Activated CD4-positive, alpha-beta memory T cell treated with anti-CD3 and anti-CD28 coated beads, Interleukin-2, amount 10 ng/mL, durations not matched to agents 7 days and 5 days (primary cell): ENCODE measurements at places on chromosomes 5 and 9. TPM values are rescaled to one million over a fixed set of nuclear protein-coding genes. Genes with fewer than 3 reads are reported as not detected.

Gene SPATA31A3
- total RNA-seq = not detected

Gene TYRP1
- total RNA-seq = not detected

Gene IRX4
- not detected for total RNA-seq

DNA sequence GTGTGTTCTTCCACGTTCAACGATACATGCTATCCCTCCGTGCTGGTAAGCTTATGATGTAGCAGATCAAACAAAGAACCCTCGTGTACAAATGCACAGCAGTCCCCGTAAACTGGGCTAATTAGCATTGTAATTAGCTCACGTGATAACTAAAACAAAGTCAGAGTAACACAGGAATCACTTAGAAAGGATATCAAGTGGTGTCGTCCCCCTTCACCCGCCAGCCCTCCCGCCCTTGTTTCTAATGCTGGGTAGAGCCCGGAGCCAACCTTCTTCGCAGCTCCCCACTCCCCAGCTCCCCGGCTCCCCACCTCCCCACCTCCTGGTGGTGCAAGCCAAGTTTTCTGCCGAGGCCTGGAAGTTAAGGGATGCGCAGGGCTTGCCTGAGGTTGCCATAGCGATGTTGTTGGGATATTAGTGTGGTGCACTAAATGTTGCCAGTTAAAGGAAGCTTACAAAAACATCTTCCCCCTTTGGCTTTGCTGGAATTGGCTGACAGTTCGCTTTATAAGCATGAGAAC, 357.9 kb upstream of the CCNH start:
- H3K27ac ChIP-seq = no peak overlapping the region
- no peaks in the 10 kb centered on the region for H3K4me1 ChIP-seq
- no peak overlapping the region for H3K4me3 ChIP-seq
- H3K27me3 ChIP-seq = peaks cover 11% of the 10 kb centered on the region

DNA sequence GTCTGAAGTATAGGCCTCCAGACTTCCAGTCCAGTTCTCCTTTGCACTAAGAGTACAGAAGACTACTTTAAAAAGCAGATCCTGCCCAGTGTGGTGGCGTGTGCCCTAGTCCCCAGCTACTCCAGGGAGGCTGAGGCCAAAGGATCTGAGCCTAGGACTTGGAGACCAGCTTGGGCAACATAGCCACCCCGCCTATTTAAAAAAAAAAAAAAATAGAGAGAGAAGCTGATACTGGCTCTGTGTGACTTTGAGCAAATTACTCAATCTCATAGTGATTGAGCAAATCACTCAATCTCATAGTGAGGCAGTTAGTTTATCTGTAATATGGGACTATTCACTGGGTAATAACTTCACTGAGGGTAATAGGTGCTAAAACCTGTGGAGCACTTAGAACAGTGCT, 43.6 kb upstream of the KDM4C start:
- no peak for DNase-seq
- H3K36me3 ChIP-seq = peaks cover 5% of the 10 kb centered on the region
- H3K4me3 ChIP-seq = no peak overlapping the region

DNA sequence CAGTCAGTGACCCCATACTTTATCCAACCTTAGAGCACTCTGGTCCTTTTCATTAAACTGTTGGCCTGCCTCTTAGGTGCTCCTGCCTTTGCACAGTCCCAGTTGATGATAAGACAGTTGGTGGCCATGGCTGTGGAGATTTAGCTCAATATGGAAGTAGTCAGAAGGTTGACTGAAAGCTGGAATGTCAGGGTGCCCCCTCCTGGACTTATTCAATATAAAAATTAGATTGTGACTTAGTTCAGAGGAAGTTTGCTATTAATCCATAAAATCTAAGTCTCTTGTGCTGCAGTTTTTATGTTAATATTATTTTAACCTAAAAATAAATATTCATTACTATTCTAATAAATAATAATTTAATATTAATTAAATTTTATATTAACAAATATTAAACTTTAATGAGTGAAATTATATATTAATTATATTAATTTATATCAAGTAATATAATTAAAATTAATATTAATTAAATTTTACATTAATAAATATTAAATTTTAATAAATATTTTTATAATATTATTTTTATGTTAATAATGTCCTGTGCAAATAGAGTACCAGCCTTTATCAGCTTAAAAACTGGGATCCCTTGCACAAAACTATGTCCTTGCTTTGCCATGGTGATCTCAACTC, 77.7 kb upstream of the ADAMTSL1 start:
- no peak overlapping the region for H3K27ac ChIP-seq
- DNase-seq = no peak
- H3K36me3 ChIP-seq = no peaks in the 10 kb centered on the region
- H3K4me3 ChIP-seq = no peak overlapping the region
- no peaks in the 10 kb centered on the region for H3K4me1 ChIP-seq
- H3K27me3 ChIP-seq = no peaks in the 10 kb centered on the region

DNA sequence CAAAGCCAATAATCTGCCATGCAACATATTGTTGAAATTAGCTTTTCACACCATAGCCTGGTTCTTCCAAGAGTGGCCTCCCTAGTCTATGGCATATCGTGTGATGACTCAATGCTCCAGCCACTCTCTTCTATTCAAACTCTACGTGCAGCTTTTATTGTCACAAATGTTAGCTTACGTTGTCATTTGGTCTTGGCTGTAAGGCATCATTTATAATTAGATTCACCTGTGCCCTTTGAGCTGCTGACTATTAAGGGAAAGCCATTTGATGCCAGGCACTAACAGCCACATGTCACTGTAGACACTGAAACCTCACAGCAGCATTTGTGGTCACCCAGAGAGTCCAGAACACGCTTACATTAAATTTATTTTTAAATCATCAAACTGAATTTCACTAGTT, 66.8 kb downstream of the APBA1 start:
- H3K27me3 ChIP-seq = no peaks in the 10 kb centered on the region
- H3K36me3 ChIP-seq = no peaks in the 10 kb centered on the region
- DNase-seq = no peak
- H3K4me1 ChIP-seq = no peaks in the 10 kb centered on the region
- no peak overlapping the region for H3K27ac ChIP-seq
- H3K4me3 ChIP-seq = no peak overlapping the region

DNA sequence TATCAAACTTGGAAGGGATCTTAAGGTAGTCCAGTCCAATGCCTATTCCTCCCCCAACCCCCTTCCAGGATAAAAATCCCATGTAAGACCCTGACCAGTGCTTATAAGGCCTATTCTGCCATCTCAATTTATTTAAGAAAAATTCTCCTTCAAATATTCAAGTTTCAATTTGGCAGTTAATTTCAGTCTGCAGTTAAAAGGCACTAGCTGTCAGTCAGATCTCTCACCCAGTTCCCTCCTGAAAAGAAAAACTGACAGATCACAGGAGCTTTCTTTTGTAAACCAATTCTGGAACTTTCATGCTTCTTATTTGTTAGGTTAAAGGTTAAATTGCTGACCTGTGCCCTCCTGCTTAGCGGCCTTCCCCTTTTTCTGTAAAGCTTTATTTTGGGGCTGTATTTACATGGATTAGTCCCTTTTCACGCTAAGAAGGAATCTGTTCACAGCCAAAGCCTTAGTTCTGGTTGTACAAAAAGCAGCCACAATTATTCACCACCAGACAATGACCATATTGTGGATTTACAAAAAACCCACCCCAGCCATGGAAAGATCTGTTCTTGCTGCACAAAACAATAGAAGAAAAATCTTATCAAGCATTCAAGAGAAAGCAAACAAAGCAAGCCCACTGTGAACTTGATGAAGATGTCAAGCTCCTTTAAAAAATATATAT, 68.7 kb downstream of the DENND1A start:
- peaks cover 4% of the 10 kb centered on the region for H3K4me1 ChIP-seq
- no peak overlapping the region for H3K27ac ChIP-seq
- no peak for DNase-seq
- H3K36me3 ChIP-seq = peaks cover 3% of the 10 kb centered on the region
- H3K27me3 ChIP-seq = no peaks in the 10 kb centered on the region
- no peak overlapping the region for H3K4me3 ChIP-seq

- H3K4me1 ChIP-seq = no peaks in the 10 kb centered on the region
- H3K27ac ChIP-seq = no peak overlapping the region
- H3K36me3 ChIP-seq = no peaks in the 10 kb centered on the region
- peaks cover 8% of the 10 kb centered on the region for H3K27me3 ChIP-seq
- DNase-seq = no peak
These were observed 330.0 kb downstream of the ARRDC3 start for GRCh38 chr5:91052977-91053740.
